NCI-H2227 treated with DMSO at 0.1 percent for 48 hours (cell line): ENCODE measurements at places on chromosomes 3 and 15.

DNA sequence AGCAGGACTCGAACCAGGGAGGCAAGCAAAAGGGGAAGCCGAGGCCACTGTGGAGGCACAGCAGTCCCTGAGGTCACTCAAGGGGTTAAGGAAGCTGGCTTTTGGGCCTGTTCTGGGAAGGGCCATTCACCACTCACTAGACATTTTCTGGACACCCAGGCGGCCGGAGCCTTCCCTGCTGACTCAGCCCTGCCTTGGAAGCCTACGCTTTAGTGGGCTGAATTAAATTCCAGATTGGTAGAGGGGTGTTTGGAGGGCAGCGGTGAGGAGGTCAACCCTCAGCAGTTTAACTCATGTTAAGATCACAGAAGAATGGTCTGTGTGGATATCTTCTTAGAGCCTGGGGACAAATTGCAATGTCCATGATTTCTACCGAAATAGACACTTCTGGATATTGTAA lies 152.8 kb downstream of the GABRG3 start:
- no peak for DNase-seq

DNA sequence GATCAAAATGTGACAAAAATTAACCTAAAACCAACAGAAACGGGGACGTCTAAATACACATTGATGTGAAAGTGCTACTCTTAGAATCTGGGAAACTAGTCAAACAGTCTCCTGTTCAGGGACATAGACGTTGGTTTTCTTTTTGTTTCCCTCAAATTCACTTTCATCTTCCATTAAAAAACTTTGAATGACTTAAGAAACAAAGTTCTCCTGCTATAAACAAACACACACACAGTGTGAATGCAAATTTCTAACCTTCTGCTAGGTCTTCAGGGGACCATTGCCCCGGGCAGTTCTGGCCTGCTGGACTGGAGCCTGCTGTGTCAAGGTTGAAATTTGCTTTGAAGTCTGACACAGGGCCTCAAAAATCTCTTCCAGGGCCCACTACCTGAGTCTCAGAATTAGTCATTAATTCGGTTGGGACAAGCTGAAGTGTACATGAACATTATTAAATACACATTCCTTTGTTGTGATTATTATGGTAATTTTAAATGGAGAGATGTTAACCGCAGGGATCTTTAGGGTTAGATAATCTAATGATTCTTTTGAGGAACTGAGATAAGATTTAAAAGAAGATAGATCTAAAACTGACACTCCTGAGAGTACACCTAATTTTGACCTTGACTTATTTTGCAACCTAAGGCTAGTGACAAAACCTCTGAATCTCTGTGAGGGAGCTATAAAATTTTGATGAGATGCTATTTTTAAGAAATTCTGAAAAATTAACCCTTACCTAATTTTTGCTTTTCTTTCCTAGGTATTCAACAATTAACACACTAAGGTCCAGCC lies 1260.4 kb downstream of the ROBO1 start:
- no peak for DNase-seq

GRCh38 chr3:136831461-136831860 lies 12.5 kb downstream of the SLC35G2 start:
- DNase-seq: no peak

DNA sequence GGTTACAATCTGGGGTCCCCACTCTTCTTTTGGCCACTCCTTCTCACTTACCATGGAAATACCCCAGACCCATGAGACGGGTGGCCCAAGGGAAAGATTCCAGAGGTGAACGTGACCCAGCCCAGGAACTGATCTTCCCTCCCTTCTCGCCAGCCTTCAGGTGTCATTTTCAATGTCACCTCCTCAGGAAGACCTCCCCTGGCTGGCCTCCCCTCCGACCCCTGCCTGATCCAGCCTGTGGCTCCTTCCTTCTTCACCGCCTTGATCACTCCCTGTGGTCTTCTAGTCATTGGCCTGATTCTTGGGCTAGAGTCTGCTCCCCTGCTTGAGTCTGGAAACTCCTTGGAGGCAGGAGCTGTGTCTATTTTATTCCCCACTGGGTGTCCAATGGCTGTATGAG lies 146.1 kb downstream of the SMAD6 start:
- no peak for DNase-seq

GRCh38 chr15:64760056-64760455 lies 15.3 kb downstream of the RBPMS2 start:
- no peak for DNase-seq

DNA sequence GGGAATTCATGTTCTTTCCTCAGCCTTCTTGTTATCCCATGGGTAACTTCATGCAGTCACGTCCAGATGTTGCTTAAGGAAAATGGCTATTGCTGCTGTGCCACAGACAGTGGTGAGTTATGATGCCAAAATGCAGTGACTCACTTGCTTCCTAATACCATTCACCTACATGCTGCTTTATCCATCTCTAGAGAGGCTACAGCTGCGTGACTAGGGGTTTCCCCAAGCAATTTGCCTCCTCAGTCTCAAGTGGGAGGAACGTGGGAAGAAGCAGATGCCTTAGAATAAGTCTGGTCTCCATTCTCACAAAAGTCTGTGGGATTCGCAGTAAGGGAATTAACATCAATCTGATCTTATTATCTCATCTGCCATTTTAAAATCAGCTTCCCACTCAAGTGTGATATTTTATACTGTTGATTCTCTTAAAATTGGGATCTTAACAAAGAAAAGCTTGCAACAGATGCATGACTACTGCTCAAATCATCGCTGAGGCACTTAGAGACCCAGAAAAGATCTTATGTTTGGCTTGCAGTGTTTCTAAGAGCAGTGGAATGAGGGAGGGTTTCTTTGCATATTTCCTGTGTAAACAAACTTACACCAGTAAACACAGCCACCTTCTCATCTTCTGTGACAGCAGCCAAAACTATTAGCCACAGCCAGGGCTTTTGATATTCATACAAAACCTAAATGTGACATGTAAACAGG lies 62.0 kb upstream of the ACP3 start:
- DNase-seq: no peak

- no peak for DNase-seq
Measured at GRCh38 chr3:188581792-188582191, 427.8 kb downstream of the LPP start.

DNA sequence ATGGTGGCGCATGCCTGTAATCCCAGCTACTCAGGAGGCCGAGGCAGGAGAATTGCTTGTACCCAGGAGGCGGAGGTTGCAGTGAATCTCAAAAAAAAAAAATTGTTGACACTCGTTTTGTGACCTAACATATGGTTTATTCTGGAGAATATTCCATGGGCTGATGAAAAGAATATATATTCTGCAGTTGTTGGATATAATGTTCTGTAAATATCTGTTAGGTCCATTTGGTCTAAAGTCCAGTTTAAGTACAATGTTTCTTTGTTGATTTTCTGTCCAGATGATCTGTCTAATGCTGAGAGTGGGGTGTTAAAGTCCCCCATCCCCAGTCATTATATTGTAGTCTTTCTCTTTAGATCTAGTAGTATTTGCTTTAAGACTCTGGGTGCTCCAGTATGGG lies 15.6 kb downstream of the IL20RB start:
- no peak for DNase-seq

- no peak for DNase-seq
Measured at GRCh38 chr15:76339305-76340197, 3.0 kb downstream of the ISL2 start.

DNA sequence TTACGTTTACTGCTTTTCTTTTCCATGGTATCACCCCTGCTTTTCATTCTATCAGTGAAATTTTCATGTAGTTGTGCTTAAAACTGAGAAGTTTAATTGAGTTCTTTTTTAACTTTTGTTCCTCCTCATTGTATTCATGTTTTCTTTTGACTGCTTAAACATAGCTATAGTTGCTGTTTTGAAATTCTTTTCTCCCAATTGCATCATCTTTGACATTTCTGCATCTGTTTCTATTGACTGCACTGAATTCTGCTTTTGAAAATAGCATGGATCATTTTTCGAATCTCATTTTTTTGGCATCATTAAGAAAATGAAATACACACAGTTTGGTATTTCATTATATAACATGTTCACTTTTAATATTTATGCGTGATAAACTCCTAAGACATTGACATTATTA lies 694.9 kb downstream of the MECOM start:
- no peak for DNase-seq
